ENCODE measurements at places on chromosomes 2 and 18.

- no peak for DNase-seq
Observed at GRCh38 chr2:81648806-81649205, 1344.3 kb upstream of the LRRTM1 start.

- no peak for DNase-seq
Observed at GRCh38 chr18:49608366-49609255, 46.8 kb downstream of the LIPG start.

DNA sequence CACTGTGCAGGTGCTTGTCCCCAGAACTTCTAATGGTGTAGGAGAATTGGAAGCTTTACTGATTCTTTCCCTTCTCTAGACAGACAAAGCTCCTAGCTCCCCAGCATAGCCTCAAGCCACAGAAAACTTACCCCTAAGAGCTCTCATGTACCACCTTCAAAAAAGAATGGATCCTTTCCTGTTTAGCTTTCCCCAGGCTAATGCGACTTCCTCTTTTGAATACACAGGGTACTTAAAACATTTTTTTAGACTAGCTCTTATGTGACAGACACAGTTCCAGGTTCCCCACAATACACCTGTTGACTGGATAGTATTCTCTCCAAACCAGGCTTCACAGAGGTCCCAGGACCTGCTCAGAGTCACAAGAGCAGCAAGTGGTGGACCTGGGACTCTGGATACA, 8.3 kb downstream of the CTAGE1 start:
- no peak for DNase-seq

- no peak for DNase-seq
Observed at GRCh38 chr2:55363636-55364035, 56.0 kb downstream of the CCDC88A start.

DNA sequence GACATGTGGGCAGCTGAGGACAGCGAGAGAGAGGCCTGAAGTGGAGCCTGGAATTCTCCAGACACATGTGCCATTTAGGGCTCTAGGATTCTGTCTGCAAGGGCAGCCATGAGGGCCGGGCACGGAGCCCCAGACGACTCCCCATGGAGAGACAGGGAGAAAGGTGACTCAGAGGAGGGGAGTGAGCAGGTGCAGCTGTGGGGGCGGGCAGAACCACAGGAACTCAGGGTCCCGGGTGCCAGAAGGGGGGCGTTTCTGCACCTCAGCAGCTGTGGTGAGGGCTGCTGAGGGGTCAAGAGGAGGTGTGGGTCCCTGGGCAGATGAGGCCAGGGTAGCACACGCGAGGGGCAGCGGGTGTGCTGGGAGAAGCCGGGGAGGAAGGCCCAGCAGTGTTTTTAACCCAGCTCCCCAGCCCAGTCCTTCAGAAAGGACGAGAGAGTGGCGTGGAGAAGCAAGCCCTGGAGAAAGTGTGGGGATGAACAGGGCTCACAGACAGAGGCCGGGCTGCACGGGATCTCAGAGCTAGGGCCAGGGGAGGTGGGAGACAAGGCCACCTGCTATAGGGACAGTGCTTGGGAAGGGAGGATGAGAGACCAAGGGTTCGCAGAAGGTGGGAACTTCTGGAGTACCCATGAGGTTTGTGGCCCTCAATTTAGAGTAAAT, 7.6 kb downstream of the GPR17 start:
- DNase-seq, result no peak

DNA sequence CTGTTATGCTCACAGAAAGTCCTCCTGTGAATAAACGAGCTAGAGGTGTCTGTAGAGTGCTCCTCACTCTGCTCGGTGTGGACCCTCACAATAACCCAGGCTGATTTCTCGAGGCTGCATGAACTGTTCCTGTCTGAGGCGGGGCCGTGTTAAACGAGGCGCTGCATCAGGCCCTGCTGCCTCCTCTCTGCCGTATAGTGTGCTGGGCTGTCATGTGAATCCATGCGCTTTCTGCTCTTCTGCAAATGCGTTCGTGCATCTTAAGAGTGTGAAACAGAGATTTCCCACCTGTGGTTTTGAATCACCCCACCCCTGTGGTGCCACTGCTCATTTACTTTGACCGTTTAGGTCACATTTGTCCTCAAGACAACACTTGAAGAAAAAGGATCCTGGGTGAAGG, 26.2 kb downstream of the TRAF3IP1 start:
- no peak for DNase-seq

- no peak for DNase-seq
Observed at GRCh38 chr2:237696461-237696860, 69.1 kb downstream of the LRRFIP1 start.

DNA sequence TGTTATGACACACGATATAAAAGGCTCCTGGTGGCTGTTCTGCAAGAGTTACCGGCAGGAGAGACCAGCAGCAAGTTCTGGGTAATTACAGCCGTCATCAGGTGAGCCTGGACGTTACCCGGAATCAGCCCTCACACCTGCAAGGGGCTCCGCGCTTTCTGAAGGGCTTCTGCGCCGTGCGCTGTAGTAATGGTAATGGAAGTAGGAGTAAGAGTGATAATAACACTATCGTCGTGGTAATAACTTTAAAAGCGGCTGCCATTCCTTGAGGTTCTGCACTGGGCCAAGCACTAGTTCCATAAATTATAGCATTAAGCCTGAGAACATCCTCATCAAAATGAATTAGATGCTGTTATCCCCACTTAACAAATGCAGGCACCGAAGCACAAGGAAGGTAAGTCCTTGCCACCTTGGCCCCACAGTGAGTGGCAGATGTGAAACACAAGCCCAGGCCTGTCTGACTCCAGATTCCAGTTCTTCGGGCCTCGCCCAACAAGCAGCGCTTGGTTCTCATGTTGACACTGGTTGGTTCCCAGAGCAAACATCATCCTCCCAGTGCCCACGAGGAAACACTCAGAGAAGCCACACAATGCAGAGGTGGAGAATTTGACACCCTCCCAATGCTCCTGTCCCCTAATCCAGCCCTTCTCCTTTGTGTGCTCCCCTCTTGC, 205.2 kb downstream of the EIPR1 start:
- peak; percentile 85 for DNase-seq

DNA sequence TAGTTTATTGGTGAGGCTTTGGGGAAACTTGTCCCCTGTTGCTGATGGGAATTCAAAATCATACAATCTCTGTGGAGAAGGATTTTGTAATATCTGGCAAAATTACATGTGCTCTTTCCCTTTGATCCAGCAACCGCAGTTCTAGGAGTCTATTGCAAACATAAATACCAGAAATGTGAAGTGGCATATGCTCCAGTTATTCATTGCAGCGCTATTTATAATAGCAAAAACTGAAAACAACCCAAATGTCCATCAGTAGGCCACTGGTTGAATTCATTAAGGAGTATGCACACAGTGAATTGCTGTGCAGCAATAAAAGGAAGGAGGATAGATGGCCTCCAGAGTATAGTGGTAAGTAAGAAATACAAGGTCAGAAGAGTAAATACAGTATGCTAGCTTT, 76.5 kb downstream of the HNRNPLL start:
- no peak for DNase-seq

GRCh38 chr2:1011006-1011405, 60.4 kb downstream of the SNTG2 start:
- peak; percentile 23 for DNase-seq

DNA sequence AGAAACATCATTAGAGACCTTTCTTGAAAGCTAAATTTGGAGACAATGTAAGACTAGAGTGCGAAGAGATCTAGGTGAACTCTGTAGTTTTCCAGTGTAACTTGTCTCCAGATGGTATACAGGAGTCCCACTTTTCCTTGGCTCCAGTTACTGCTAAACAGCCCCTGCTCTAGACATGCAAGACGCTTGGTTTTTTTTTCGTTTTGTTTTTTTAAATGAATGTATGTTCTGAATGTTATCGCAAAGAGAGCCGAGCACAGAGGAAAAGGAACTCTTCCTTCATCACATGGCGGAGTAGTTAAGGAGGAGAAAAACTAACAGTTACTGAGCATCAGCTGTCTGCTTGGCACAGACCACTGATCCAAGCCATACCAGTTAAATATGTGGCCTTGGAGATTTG, 2.4 kb downstream of the RALB start:
- DNase-seq, result no peak

DNA sequence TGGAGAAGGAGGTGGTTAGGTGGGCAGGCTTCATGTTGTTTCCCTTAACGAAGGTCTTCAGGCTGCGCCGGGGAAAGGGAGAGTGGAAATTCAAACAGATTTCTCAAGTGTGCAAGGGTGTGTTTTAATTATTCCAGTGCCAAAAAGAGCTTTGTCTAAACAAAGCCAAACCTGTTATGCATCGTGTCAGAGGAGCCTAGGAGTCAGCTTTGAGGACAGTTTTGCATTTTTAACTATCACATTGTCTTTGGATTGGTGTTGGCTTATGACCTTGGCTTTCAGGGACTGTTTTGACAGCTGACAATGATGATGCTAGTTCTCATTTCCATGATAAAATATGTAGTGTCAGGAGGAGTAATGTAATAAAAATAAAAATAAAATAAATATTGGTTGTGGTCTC, 144.8 kb downstream of the LDLRAD4 start:
- DNase-seq, result no peak

GRCh38 chr2:185978634-185979407, 240.2 kb downstream of the FSIP2 start:
- DNase-seq, result no peak

- no peak for DNase-seq
Observed at GRCh38 chr18:61556862-61557261, 223.6 kb downstream of the CDH20 start.

GRCh38 chr2:215447673-215448081, 11.8 kb upstream of the FN1 start:
- no peak for DNase-seq

GRCh38 chr2:202148515-202149154, 75.6 kb downstream of the KIAA2012 start:
- DNase-seq, result no peak

DNA sequence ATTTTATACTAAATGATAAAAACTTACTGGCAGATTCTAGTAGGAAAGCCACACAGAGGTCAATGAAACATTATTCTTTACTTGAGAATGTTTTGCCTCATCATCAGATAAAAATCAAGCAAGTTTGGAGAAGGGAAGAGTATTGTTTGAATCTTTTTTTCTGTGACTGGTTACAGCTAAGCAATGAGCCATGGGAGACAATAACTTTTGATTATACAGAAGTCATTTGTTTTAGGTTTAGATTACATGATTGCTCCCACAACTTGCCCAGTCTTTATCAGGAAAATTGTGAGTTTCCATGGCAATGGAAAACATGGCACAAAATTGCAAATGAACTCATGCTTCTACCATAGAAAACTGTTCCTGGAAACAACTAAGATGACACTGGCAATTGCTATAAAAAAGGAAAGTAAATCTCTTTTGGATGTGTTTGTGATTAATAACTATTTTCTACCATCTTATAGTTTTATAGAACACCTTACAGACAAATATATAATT, 476.8 kb downstream of the MBD2 start:
- DNase-seq, result no peak

GRCh38 chr2:182043021-182043420, 57.4 kb downstream of the PPP1R1C start:
- no peak for DNase-seq

GRCh38 chr2:181944914-181945291, 40.8 kb upstream of the PPP1R1C start:
- no peak for DNase-seq

DNA sequence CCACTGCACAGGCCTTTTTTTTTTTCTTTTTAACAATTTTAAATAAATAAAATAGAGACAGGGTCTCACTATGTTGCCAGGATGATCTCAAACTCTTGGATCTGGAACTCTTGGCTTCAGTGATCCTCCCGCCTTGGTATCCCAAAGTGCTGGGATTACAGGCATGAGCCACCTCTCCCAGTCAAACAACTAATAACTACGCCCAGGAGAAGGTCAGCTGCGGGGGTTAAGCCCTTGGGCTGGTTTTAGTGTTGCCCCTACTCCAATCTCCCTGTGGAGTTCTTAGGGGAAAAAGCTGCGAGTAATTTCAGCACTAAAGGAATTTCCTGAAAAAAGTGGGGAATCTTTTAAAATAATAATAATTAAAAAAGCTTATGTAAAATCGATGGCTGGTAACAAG, 96.4 kb upstream of the XPO1 start:
- DNase-seq, result no peak

GRCh38 chr18:37712776-37713175, 147.2 kb upstream of the CELF4 start:
- no peak for DNase-seq

DNA sequence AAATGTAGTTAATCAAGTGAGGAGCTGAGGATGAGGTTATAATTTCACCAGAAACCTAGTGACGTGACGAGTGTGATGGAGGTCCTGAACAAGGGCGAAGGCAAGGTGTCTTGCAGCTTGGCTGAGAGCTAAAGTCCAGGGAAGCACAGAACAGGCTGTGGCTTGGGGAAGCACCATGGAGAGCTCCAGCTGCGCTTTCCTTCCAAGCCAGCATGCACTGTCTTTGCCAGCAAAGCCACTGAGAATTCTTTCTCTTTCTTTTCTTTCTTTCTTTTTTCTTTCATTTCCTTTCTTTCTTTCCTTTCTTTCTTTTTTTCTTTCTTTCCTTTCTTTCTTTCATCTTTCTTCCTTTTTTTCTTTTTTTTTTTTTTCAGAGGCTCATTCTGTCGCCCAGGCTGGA, 239.3 kb downstream of the FBXO15 start:
- no peak for DNase-seq

DNA sequence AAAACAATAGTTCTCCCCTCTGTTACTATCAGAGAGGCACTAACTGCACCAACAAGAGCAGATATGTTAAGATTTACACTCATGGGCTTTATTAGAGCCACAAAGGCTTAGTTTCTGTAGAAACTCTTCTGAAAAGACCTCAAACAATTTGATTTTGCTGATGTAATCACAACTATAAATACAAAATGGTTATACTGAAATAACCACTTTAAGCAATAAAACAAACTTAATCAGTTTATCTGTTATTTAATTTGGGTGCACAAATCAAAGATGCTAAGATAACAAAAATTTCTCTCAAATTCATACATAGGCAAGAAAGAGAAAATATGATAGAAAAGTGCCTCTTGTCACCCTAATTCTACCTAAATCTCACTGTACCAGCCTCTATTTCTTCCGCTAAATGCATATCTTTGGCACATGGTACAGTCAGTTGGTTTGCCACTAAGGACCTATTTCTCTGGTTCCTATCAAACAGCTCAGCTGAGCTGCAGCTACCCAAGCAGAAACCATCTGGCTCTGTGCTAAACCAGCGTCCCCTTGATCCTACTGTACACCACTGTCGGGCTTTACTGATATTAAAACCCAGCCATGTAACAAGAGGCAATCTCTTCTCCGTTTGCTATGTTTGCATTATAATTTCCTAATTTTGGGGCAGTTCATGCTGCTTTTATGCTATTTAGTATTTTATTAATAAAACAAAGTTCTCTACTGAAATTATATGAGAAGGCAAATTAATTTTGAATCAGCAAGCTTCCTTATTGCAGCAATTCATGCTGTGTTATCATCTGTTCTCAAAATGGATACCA, 60.1 kb downstream of the CWC22 start:
- no peak for DNase-seq

GRCh38 chr2:53490659-53491058, 276.9 kb upstream of the CHAC2 start:
- no peak for DNase-seq

GRCh38 chr18:45654677-45655076, 39.4 kb downstream of the SLC14A2 start:
- no peak for DNase-seq

DNA sequence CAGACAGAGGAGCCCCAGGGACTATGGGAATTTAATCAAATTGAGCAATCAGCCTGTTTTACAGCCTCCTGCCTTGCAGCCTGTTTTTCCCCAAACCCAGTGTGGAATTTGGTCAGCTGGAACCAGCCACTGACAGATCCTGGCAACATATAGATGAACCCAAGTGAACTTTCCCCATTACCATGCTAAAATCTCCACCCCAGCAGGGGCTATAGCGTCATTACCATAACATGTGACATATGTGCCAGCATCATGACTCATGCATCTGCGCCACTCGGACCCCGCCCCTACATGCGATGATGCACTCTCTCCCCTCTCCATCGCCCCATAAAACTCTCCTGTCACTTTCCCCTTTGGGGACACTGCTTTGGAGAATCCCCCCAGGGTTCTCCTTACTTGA, 17.3 kb upstream of the FEZ2 start:
- no peak for DNase-seq
